ENCODE measurements at places on chromosomes 3 and 15.

GRCh38 chr3:7382293-7383010 is 521.5 kb downstream of the GRM7 start:
- no peak for DNase-seq

GRCh38 chr3:42526616-42527367 is 24.3 kb downstream of the VIPR1 start:
- DNase-seq = peak; percentile 54

DNA sequence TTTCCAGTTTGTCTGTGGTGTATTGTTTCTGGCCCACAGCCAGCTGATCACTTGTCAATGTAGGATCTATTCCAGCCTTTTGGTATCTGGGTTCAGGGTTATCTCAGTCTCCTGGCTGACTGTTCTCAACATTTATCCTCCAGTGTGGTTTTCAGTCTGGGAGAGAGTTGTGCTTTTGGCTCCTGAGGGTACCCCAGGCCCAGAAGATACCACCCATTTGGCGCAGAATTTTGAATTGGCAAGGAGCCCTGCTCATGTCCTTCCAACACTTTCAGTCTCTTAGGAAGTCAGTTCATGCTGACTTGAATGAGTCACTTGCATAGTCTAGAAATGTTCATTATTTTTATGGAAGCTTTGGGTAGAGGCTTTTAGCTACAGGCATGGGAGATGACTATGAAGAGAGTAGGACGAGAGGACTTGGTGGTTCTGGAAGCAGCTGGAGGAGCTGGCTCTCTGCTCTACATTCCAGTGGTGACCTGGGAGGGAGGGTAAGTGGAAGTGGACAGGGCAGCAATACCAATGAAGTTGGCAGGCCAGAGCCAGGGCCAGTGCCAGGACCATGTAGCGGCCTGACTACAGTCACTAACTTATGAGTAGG is 7.2 kb downstream of the POLR2H start:
- no peak for DNase-seq

DNA sequence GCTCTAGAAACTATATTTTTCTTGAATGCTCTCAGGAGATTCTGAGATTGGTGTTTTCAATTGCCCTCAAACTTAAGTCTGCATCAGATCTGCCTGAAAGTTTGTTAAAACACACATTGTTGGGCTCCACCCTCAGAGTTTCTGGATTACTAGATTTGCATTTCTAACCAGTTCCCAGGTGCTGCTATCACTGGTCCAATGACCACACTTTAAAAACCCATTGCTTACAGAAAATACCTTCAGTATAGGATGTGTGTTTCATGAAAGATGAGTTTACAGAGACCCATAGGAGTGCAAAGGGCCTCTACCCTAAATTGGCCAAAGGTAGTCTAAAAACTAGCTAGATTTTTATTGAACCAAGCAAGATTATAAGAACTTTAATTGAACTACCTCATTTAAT is 17.8 kb downstream of the GRM7 start:
- DNase-seq = no peak

- peak; percentile 41 for DNase-seq
Measured at GRCh38 chr15:59138243-59138642, 33.3 kb downstream of the CCNB2 start.

DNA sequence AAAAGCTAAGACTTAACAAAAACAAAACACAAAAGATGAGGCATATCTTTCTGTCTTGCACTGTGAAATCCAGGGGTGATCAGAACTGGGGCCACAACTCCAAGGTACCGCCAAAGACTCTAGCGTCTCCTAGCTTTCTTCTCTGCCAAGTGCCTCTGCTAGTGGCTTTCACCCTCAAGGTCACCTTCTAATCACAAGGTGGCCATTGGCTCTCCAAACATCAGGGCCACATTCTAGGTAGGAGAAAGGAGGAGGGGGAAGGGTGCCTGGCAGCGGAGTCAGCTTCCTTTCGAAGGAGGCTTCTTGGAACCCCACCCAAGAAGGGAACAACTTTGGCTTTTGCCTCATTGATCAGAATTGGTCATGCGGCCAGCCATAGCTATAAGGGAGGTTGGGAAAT is 168.8 kb upstream of the SMAD3 start:
- no peak for DNase-seq

DNA sequence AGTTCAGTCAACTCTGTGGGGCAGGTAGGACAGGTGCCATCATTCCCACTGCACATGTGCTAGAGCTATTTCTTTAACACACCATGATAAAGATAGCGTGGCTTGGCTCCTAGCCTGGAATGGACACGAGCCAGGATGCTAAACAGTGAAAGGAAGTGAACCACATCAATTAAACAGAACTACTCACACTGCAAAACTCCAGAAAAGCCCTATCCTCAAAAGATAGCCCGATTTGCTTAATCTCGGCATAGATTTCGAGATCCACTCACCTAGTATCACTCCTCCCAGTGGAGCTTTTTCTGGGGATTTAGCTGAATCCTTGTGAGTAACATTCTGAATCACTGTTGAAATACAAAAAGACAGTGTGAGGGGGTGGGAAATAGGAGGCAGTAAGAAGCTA is 118.0 kb downstream of the ABI3BP start:
- DNase-seq = no peak
